ENCODE measurements at places on chromosomes 3 and 15.

DNA sequence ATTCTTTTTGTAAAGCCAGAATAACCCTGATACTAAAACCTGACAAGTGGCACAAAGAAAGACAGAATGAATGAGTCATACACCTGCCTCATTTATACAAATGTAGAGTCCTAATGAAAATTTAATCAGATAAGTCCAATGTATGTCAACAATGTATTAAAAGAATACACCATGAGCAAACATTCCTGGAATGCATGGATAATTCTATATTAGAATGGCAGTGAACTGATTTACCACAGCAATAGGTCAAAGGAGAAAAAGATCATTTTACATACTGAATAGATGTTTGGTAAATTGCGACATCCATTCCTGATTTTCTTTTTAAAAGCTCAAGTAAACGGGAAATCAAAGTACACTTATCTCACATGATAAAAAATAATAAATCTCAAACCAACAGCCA is 11.2 kb upstream of the LOXL1 start:
- DNase-seq, result no peak

- DNase-seq, result peak; percentile 37
These were observed 250.0 kb upstream of the NECTIN3 start for GRCh38 chr3:110821586-110821985.

GRCh38 chr15:100737214-100737613 is 134.8 kb downstream of the ASB7 start:
- DNase-seq, result no peak

DNA sequence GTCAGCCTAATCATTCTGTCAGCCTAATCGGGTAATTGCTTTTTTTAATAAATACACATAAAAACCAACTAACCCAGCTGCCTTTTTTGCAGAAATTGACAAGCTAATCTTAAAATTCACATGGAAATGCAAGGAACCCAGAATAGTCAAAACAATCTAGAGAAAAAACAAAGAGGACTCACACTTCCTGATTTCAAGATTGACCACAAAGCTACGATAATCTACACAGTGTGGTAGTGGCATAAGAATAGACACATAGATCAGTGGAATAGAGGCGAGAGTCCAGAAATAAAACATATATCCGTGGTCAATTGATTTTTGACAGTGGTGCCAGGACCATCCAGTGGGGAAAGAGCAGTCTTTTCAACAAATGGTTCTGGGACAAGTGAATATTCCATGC is 2.4 kb upstream of the C3orf20 start:
- DNase-seq, result no peak
